ENCODE measurements at places on chromosomes 6 and 20.

- no peak for DNase-seq
Measured at GRCh38 chr20:44728801-44729443, 13.8 kb downstream of the CCN5 start.

DNA sequence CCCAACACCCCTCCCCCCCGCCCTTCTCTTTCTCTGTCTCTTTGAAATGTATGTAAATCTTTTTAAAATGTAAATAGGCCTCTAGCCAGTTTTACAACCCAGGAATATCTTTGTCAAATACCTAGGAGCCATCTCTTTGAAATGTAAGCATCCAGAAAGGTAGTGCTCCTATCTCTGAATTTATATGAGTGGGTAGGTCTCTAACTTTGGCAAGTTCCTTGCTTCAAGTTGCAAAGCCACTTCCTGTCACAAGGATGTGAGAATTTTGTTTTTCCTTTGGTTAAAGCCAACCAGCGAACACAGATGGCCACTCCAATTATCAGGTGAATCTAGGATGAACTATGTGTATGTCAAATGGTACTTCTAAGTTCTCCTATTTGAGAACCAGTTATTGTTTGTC is 6.2 kb upstream of the DEFB132 start:
- DNase-seq, result no peak

DNA sequence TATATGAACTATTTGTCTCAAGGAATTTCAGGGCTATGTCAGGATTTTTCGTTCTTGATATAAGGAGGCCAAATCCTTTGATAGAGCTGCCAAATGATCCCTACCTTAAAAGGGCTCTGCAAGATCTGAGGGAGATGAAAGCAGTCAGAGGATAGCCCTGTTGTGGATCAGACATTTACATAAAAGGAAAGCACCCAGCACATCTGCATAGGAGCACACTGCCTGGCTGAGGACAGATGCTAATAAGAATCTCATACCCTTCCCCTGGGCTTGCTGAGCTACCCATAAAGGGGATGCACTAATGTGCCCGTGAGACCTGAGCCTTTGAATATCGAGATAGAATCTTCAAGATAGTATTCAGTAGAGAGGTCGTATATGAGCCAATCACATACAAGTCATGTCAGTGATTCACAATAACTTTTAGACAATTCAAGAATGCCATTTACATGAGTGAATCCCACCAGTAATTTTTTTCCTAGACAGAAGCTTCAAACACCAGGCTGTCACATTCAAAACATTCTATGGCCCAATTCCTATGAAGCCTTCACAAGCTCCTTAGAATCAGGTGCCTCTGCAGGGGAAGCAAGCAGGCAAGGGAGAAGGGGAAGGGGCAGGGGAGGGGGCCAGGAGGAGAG is 71.1 kb downstream of the STMND1 start:
- no peak for DNase-seq

GRCh38 chr6:13688692-13689196 is 22.9 kb downstream of the RANBP9 start:
- no peak for DNase-seq

- DNase-seq, result no peak
Measured at GRCh38 chr6:169903122-169903521, 151.7 kb downstream of the ERMARD start.

- DNase-seq, result no peak
Measured at GRCh38 chr20:52004018-52004417, 187.6 kb downstream of the ZFP64 start.

GRCh38 chr6:73002588-73002987 is 222.7 kb downstream of the KHDC1L start:
- DNase-seq, result no peak

- no peak for DNase-seq
Measured at GRCh38 chr6:149306967-149307366, 10.5 kb upstream of the TAB2 start.

- peak; percentile 64 for DNase-seq
Measured at GRCh38 chr6:151475653-151476523, 17.9 kb upstream of the CCDC170 start.

DNA sequence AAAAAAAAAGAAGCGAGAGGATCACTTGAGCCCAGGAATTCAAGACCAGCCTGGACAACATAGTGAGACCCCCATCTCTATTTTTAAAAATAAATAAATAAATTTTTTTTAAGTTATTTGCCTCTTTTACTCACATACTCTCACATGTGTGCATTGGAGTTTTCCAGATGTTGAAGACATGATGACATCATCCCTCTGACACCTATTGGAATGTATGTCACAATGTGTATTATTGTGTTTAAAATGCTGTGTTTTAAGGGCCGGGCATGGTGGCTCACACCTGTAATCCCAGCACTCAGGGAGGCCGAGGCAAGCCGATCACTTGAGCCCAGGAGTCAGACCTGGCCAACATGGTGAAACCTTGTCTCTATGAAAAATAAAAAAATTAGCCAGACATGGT is 17.8 kb upstream of the BTN1A1 start:
- DNase-seq, result no peak

- DNase-seq, result peak; percentile 92
Measured at GRCh38 chr6:33314515-33314942, 651 bp upstream of the TAPBP start.

DNA sequence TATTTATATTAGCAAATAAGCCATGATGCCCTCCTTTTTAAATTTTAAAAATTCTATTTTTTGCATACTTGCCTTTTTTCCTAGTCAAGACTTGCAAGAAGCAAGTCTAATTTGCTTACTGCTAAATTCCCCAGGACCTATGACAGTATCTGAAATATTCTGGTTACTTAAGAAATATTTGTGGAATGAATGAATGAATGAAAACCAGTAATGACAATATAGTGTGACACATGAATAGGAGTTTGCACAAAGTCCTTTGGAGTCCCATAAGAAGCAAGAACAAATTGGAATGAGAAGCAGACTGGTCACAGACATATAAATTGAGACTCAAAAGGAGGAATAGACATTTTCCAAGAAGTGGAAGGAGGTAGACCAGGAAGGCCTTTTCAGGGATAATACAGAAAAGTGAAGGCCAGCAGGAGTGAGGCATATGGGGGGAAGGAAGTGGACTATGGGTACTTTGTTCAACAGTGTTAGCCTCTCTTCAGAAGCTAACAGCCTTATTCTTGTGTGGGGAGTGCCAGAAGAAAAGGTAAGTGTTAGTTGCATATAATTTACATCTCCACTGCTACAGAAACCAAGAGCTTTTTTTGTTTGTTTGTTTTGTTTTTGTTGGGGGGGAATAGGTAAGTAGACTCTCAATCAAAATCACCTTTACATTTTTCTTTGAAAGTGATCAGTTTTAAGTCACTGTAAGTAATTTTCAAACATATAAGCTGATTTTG is 93.6 kb upstream of the FAM184A start:
- DNase-seq, result no peak

- DNase-seq, result no peak
Measured at GRCh38 chr6:127148511-127148910, 30.0 kb downstream of the RSPO3 start.

DNA sequence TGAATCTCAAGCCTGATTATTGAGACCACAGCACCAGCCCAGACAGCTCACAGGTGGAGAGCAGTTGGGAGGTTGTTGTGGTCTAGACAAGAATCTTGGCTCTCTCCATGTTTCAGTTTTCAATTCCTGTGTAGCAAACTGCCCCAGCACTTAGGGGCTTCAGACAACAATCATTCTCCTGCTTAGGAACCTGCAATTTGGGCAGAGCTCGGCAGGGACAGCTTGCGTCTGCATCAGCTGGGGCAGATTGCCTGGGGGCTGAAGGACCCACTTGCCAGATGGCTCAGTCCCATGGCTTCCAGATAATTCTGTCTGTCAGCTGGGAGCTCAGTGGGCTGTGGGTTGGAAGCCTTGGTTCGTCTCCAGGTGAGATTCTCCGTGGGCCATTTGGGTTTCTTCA is 6.9 kb downstream of the TGM6 start:
- no peak for DNase-seq

DNA sequence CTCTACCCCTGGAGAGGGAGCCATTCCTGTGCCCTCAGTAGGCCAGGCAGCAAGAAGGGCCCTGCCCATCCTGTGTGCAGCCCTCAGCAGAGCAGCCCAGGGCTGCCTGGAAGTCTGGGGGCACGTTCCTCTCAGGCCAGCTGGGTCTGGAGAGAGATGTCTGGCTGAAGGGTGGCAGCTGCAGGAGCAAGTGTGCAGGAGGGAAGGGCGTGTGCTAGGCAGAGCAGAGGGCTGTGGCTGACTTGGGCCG is 62.7 kb downstream of the NOL4L start:
- DNase-seq, result no peak

Data from CD4-positive, alpha-beta T cell treated with Interleukin-12 subunit alpha and Interleukin-12 subunit beta, for 1 hour (primary cell).